ENCODE measurements at places on chromosomes 1 and 21.

DNA sequence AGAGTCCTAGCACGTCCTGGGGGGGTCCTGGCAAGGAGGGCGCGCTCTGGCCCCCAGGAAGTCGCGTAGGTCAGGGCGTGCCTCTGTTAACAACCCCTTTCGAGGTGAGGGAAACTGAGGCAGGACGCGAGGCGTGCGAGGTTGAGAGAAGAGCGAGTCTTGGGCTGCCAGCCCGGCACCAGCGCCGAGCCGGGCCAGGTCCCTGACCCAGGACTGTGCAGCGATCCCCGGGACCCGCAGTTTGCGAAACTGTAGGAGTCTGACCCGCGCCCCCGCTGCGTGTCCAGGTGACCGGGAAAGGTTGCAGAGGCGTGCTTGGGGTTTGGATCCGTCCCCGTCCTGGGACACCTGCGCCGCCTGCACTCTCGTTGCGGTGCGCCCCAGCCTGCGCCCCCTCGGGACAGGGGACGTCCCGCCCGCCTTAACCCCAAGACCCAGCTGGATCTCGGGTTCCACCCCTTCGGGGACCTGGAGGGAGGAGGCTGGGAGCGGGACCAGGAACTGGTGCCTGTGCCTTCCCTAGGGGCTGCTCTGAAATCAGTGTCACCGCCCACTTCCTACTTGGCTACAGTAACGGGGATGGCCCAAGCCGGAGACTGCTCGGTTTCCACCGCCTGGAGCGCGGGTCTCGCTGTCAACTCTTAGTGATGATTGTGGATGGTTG lies 493 bp downstream of the DISC1 start:
- DNase-seq = peak; percentile 38

DNA sequence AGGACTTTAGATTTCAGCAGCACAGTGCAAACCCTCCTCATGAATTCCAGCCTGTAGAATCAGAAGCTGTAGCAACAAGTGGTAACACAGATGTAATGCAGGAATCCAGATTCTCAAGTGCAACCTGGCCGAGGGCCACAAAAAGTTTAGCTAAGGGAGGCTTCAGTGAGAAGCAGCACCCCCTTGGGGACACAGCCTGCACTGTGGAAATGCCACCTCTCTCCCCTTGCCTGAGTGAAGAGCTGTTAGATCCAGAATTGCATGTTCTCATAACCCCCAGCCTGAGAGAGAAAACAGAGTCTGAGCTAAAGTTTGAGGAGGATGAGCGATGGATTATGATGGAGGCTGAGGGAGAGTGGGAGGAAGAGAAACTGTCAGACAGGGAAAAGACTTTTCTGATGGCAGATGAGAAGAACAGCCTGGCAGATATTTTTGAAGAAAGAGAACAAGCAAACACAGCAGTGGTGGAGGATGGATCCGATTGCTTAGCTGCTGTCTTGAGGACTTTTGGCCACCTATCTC lies 80.5 kb upstream of the BMP8A start:
- peak; percentile 64 for DNase-seq

DNA sequence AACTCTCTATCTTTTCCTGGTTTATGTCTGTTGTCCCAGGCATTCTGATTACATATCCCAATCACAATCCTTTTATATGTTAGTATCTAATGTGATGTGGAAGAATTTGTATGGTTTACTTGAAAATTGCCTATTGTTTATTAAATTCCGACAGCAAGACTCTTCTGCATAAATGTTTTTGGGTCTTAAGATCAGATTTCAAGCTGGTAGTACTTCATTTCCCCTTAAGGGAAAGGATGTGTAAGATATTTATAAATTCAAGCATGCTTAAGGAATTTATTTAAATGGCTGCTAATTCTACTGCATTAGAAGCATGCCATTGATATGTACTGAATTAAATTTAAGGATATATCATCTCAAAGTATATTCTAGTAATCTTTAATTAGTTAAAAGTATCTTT lies 20.4 kb upstream of the GPR88 start:
- DNase-seq = no peak

GRCh38 chr1:2556678-2557481 lies 709 bp downstream of the TNFRSF14 start:
- peak; percentile 38 for DNase-seq

DNA sequence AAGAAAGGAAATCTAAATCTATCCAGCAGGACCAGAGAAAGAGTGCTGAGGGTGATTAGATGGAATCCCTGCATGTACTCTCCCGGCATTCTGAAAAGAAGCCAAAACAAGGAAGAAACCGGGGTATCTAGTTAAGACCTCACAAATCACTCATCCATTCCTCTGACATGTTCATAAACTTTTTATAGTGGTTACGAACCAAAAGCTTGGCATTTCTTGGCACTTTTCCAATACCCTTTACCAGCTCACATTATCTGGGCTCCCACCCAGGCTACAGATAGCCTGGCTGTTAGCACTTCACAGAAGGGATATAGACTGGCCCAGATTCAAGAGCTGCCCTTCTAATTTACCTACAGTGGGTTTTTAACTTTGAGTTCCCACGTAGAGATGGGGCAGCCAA lies 1.8 kb upstream of the C1orf74 start:
- no peak for DNase-seq

DNA sequence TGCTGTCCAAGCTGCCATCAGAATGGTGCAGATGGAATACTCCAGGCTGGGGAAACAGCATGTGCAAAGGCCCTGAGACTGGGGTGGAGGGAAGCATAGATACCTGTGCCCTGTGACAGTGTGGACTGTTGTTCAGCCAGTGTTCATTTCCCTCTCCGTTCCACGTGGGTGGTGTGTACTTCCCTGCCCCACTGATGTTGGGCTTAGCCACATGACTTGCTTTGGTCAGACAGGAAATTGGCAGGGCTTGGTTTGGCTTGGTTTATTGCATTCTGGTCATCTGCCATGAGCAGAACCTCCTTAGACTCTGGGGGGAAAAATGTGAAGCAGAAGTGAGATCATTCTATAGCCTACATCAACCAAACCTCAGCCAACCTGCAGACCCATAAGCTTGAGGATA lies 102.4 kb upstream of the IGSF21 start:
- no peak for DNase-seq

DNA sequence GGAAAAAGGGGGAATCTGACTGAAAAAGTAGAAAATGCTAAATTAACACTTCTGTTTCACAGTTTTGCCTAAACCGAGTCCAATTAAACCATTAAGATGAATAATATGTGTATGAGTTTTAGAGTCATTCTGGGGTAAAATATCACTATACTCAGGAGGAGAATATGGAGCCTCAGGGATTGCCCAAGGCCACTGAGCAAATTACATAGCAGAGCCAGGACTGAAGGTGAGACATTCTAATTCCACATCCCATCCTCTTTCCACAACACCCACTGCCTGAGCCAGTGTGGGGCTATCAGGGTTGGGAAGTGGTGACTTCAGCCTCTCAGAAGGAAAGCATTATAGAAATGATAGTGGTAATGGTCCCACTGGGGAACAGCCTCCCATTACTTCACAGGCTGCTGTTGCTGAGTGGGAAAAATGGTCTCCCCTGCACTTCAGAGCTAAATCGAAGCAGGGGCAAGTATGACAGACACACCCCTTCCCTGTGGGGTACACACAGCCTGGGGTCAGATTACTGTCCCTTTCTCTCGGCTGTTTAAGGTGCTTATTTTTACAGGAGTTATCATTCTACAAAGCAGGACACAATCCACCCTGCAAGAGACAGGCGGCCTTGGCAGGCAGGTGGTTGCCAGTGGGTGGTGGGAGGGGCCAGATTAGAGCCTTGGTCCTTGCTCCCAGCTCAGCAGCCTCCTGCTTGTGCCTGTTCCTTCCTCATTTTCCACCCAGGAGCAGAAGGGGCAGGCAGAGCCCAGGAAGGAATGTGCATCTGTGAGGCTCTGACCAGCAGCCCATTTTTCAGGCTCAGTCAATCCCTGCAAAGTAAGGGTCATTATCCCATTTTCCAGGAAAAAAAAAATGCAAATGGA lies 9.5 kb upstream of the BCAR3 start:
- no peak for DNase-seq

GRCh38 chr21:39387461-39388037 lies 38.7 kb upstream of the HMGN1 start:
- peak; percentile 92 for DNase-seq

DNA sequence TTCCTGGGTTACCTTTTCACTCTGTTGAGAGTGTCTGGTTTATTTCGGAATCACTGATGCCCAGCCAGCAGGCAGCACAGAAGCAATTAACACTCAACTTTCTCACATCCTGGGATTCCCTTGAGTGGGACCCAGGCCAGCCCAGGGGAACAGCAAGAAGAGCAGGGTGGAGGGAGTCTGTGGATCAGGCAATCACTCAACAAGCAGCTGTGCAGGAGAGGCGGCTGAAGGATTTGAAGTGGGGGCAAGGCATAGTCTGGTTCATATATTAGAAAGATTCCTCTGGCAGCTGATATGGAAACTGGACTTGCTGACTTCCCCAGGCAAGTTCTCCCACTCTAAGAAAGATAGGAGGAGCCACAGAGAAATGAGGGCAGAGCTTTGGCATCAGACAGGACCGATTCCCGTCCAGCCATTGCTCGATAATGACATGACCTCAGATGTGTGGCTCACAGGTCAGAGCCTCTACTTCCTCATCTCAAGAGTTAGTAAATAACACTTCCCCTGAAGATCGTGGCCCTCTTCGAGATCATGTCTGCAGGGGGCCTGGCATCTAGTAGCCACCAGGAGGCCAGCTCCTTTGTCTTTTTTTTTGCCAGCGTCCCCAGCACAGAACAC lies 12.4 kb downstream of the EPHA8 start:
- DNase-seq = no peak

- no peak for DNase-seq
Measured at GRCh38 chr21:30935889-30936168, 54.4 kb upstream of the KRTAP11-1 start.

DNA sequence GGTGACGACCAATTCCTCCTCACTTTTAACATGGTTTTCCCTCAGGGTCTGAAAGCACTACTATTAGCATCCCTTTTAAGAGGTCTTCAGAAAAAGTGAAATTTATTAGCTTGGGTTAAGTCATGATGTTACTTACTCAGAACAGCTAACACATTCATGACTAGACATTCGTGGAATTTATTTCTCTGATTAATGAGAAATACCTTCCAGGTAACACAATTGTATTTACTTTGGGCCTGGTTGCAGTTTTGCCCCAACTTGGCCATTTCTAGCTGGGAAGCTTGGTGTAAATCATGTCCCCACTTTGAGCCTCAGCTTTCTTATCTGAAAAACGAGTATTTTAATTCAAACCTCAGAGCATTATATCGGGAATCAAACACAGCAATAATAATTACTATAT lies 119.2 kb upstream of the SPATA6 start:
- no peak for DNase-seq

- no peak for DNase-seq
Measured at GRCh38 chr1:36669262-36669661, 186.5 kb upstream of the CSF3R start.

GRCh38 chr1:161722406-161722805 lies 1.1 kb downstream of the FCRLB start:
- DNase-seq = no peak
